ENCODE measurements at places on chromosomes 5 and 9. TPM values are rescaled to one million over a fixed set of nuclear protein-coding genes. Genes with fewer than 3 reads are reported as not detected.

Gene RASEF
- total RNA-seq = 0.97 TPM

Gene TXNDC8
- total RNA-seq = not detected

Gene SOX30
- total RNA-seq = not detected

Gene ARAP3
- 7.7 TPM for total RNA-seq

Gene UNC13B
- total RNA-seq = 23.7 TPM

Gene ORM1
- not detected for total RNA-seq

Gene FOXD4L4
- total RNA-seq = not detected

Gene SLC27A6
- 0.32 TPM for total RNA-seq

Gene IFNK
- total RNA-seq = not detected

Gene LCNL1
- total RNA-seq = 3.5 TPM

Gene LCN6
- not detected for total RNA-seq

Gene PROB1
- total RNA-seq = 3.9 TPM

Gene CERCAM
- 86.8 TPM for total RNA-seq

Gene GFI1B
- 0.32 TPM for total RNA-seq

Gene LCN1
- total RNA-seq = not detected

Gene GFPT2
- total RNA-seq = 28.9 TPM

Gene STOML2
- 169 TPM for total RNA-seq

Gene KCTD16
- total RNA-seq = 0.97 TPM

Gene OLFM1
- 0.64 TPM for total RNA-seq

Gene TLX3
- not detected for total RNA-seq

Gene LRRC8A
- total RNA-seq = 62.2 TPM

Gene PFN3
- total RNA-seq = not detected

Gene MYMK
- total RNA-seq = not detected

Gene SGCD
- 15.1 TPM for total RNA-seq

Gene ARHGEF28
- 40.2 TPM for total RNA-seq

Gene IFNA8
- not detected for total RNA-seq

Gene HTR1A
- not detected for total RNA-seq

Gene OR1J2
- total RNA-seq = 0.32 TPM

Gene TPPP
- under 0.01 TPM for total RNA-seq

Gene ADGRD2
- not detected for total RNA-seq

Gene TMEFF1
- total RNA-seq = 0.43 TPM

Gene CCDC152
- 0.97 TPM for total RNA-seq

Gene LAMC3
- total RNA-seq = 0.43 TPM

Gene F12
- 0.43 TPM for total RNA-seq

Gene PCA3
- not detected for total RNA-seq

Gene PRDM9
- not detected for total RNA-seq

Gene FRMD3
- total RNA-seq = 0.86 TPM

Gene PLPP7
- 10.0 TPM for total RNA-seq

Gene NIM1K
- 0.43 TPM for total RNA-seq

Gene HSPB3
- 6.1 TPM for total RNA-seq

Gene CORO2A
- total RNA-seq = 2.2 TPM

Gene PCDHGA11
- total RNA-seq = 11.0 TPM

Gene TGFBI
- total RNA-seq = 496 TPM

Gene PCDHA9
- total RNA-seq = under 0.01 TPM

Gene DNAH5
- 0.97 TPM for total RNA-seq

Gene SLC6A18
- not detected for total RNA-seq

Gene PHF24
- not detected for total RNA-seq

Gene C1QTNF2
- total RNA-seq = 0.64 TPM

Gene GTF2H2
- total RNA-seq = 27.1 TPM

Gene SMIM27
- 2.6 TPM for total RNA-seq

Gene TRPM6
- total RNA-seq = under 0.01 TPM

Gene GCNT4
- 46.2 TPM for total RNA-seq

Gene IGIP
- total RNA-seq = 7.8 TPM

Gene ST8SIA4
- total RNA-seq = 3.5 TPM

Gene RNF145
- total RNA-seq = 84.2 TPM

Data from fibroblast of villous mesenchyme (primary cell).